Stimulated activated CD4-positive, alpha-beta T cell treated with anti-CD3 and anti-CD28 coated beads, Interleukin-4, amount 100 ng/mL, for 4 hours (primary cell): ENCODE measurements at places on chromosomes 3 and 15.

DNA sequence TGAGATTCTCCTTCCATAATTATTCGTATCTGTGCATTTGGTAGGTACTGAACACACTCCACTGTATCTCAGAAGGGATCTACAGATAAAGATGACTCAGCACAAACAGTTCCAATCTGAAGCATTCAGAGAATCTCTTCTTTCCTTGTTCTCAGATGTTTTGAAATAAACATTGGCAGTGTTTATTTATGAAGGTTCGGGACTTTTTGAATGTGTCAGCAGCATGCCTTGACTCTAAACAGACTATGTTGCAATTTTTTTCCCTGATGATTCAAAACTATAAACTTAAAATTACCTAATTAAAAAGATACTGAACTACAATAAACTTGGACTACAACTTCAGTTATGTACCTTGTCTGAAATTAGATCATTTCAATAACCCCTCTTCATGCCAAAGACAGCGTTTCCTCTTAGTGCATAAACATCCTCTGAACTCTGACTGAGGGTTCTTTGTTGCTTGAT, 612.9 kb upstream of the TBL1XR1 start:
- DNase-seq = no peak

DNA sequence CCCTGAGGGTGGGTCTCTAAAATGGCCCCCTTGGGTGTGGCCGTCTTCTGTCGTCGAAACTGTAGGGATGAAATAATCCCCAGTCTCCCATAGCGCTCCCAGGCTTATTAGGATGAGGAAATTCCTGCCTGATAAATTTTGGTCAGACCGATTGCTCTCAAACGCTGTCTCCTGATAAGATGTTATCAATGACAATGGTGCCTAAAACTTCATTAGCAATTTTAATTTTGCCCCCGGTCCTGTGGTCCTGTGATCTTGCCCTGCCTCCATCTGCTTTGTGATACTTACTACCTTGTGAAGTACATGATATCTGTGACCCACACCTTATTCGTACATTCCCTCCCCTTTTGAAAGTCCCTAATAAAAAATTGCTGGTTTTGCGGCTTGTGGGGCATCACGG, 5.1 kb upstream of the RAB7A start:
- DNase-seq = no peak

DNA sequence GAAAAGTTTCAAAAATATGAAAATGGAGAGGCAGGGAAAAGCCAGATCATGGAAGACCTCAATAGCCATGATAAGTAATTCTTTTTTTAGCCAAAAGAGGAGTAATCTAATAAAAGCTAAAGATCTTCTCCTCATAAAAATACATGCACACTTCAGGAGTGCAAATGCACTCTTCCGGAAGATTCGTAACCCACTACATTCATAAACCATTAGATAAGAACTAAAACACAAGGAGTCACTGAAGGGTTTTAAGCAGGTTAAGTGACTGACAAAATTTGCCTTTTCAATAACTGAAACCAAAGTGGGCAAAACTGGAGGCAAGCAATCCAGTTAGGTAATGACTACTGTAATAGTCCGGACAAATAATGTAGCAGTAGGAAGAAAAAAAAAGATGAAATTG, 46.0 kb downstream of the UBE3A start:
- no peak for DNase-seq

DNA sequence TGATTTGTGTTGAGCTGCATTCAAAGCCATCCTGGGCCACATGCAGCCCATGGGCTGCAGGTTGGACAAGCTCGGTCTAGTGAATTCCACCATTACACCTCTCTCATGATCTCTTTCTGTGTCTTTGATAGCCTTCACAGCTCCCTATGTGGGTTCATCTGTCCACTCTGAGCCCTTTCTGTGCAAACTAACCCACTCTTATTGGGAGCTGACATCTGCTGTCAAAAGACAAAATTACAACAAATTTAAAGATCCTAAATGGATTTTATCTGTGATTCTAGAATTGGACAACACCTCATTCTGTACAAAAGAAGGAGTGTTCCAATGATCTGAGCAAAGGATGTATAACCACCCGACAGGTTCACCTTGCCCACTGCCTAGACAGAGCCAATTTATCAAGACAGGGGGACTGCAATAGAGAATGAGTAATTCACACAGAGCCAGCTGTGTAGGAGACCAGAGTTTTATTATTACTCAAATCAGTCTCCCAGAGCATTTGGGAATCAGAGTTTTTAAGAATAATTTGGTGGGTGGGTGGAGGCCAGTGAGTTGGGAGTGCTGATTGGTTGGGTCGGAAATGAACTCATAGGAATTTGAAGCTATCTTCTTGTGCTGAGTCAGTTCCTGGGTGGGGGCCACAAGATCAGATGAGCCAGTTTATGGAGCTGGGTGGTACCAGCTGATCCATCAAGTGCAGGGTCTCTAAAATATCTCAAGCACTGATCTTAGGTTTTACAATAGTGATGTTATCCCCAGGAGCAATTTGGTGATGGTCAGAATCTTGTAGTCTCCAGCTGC, 2.6 kb upstream of the XYLB start:
- no peak for DNase-seq

- no peak for DNase-seq
Observed at GRCh38 chr15:89332446-89332845, 2.2 kb downstream of the POLG start.

DNA sequence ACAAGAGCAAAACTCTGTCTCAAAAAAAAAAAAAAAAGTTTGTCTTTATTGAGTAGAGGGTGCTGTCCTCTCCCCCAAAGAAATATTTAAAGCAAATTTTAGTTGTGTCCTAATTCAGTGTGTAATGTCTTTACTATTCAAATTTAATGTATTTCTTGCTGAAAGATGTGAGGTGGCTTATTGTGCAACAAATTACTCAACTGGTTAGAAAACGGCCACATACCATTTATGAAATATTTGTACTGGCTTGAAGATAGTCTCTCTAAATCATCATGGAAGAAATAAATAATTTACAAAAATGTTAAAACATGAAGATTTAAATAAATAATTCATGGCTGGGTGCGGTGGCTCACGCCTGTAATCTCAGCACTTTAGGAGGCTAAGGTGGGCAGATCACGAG, 63.0 kb downstream of the SLTM start:
- DNase-seq = no peak

DNA sequence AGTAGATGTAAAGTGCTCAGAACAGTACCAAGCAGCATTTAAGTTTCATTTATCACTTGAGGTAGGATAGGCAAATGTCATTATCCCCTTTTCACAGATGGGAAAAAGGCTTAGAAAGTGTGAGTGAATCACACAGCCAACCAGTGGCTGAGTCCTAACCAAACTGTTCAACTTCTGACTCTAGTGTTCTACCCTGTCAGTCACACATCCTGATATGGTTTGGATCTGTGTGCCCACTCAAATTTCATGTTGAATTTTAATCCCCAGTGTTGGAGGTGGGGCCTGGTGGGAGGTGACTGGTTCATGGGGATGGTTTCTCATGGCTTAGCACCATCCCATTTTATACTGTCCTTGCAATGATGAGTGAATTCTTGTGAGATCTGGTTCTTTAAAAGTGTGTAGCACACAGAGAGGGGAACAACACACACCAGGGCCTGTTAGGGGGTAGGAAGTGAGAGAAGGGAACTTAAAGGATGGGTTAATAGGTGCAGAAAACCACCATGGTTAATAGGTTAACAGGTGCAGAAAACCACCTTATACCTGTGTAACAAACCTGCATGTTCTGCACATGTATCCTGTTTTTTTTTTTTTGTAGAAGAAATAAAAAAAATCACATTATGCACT, 304.7 kb downstream of the SUCLG2 start:
- peak; percentile 4 for DNase-seq

DNA sequence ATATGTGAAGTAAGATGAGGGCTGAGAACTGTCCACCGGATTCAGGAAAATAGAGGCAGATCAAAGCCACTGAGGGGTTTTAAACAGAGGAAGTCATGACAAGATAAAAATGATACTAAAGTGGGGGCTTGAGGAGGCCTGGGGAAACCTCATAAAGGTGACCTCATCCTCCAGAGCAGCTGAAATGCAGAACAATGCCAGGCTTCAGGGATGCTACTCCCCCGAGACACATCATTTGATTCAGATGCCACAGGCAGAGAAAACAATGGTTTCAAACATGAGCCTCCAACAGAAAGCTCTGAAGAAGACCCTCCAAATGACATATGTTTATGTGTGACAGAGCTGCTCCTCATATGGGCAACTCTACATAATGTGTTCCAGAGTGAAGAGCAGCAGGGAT, 6.4 kb downstream of the CFAP20DC start:
- DNase-seq = no peak

DNA sequence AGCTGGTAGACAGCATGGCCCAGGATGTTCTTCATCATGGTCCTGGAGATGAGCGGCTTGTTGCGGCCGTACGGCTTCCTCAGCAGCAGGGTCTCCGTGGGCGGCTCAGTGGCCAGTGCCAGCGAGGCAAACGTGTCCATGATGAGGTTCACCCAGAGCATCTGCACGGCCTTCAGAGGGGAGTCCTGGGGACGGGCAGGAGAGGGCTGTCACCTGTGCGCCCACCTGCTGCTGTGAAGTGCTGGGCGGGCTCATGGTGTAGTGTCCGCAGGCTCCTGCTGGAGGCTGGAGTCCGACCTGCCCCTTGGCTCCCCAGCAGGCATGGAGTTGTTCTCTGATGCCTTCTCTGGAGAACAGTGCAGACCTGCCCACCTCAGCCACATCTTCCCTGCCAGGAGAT, 21.9 kb upstream of the SEC13 start:
- no peak for DNase-seq

DNA sequence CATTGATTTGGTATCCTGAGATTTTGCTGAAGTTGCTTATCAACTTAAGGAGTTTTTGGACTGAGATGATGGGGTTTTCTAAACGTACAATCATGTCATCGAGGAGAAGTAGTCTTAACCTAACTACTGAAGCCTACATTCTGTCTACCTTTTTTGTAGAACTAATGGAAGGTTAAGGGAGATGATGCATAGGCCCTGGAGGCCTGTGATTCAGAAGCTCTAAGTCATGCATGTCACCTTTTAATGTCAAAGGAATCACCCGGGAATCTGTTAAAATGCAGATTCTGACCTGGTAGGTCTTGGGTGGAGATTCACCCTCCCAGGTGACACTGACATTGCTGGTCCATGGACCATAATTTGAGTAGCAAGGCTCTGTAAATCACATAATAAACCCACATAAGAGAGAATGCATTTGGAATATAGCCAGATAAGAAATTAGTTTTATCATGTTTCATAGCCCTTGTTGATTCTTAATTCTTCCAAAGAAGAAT, 64.9 kb downstream of the GHSR start:
- DNase-seq = no peak

- no peak for DNase-seq
Observed at GRCh38 chr15:87998630-87999029, 257.9 kb downstream of the NTRK3 start.

GRCh38 chr3:23611737-23612295, 193.9 kb upstream of the UBE2E1 start:
- no peak for DNase-seq

- no peak for DNase-seq
Observed at GRCh38 chr3:187565701-187566100, 104.5 kb downstream of the SST start.

DNA sequence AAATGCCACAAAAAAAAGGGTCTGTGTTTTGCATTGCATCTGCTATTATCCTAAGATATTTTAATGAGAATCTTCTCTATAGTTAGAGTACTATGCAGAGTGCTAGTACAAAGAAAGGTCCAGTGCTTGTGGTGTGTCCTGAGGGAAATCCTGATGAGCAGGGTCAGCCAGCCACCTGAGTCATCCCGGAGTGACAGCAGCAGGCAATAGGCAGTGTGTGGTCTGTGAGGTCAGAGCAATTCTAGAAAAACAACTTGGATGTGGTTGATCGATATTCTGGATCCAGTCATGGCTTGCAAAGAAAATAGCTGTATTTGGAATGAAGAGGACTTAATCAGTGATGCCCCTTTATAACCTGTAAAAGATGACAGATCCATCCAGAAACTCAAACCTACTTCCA, 119.2 kb downstream of the CTNNB1 start:
- no peak for DNase-seq
